ENCODE measurements at places on chromosomes 5 and 9.

DNA sequence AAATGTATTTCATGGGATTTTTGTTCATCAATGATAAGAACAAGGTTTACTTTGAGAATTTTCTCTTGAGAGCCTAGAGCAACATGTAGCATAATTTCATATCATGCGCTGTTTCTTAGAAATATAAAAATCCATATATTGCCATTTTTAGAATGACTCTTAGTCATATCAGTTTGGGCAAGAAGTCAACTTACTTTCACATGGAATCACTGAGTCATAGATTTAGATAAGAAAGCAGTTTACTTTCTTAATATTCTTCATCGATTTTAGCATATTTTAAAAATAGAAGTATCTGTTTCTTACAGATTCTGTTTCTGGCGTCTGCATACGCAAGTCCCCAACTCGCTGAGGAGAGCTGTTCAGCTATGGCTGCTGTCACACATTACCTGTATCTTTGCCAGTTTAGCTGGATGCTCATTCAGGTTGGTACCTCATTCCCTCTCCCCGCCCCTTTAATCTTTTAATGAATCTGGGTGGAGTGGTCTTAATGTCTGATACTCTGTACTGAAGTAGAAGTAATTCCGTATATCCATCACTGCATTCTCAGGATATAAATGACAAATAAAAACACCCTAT lies 406.6 kb downstream of the ADGRV1 start:
- DNase-seq: no peak

DNA sequence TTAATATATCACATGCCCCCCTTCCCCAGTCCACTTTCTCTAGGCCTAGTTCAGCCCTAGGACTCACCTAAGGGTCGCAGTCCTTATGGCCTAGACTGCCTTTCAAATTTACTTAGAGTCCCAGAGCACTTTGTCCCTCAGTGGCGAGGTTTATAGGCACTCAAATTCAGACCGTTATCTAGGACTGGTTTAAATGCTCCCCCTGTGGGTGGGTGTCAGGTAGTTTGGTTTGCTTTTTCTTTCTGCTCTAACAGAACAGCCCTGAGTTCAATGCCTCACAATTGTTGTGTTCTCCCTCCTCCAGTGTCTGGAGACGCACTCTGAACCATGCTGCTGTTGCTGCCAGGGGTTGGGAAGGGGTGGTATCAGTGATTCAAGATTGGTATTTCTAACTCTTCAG lies 317.1 kb downstream of the MAT2B start:
- no peak for DNase-seq

DNA sequence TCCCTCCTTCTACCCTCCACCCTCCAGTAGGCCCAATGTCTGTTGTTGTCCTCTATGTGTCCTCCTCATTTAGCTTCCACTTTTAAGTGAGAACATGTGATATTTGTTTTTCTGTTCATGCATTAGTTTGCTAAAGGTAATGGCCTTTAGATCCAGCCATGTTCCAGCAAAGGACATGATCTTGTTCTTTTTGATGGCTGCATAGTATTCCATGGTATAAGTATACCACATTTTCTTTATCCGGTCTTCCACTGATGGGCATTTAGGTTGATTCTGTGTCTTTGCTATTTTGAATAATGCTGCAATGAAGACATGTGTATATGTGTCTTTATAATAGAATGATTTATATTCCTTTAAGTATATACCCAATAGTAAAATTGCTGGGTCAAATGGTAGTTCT lies 232.5 kb upstream of the PRR16 start:
- no peak for DNase-seq

GRCh38 chr5:138832218-138832617 lies 42.9 kb downstream of the LRRTM2 start:
- DNase-seq: no peak

DNA sequence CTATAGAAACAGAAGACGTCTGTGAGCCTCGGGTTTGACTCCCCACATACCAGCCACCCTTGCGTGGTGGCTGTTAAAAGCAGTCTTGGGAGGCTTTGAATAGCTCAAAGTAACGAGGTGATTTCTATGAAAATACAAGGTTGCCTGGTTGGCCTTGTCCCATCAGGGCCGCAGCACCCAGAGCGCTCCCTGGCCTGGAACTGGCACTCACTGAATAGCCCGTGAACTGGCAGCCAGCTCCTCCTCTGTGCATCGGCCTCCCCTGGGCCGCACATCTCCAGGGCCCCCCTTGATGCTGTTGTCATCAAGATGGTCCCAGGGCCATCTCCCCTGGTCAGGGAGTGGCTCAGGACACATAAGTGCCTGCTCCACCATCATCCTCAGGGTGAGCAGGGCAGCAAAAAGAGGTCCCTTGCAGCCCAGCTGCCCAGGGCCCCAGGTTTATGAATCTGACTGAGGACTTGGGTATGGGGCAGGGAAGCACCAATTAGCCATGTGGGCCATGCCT lies 144.6 kb upstream of the PPP1R26 start:
- no peak for DNase-seq

DNA sequence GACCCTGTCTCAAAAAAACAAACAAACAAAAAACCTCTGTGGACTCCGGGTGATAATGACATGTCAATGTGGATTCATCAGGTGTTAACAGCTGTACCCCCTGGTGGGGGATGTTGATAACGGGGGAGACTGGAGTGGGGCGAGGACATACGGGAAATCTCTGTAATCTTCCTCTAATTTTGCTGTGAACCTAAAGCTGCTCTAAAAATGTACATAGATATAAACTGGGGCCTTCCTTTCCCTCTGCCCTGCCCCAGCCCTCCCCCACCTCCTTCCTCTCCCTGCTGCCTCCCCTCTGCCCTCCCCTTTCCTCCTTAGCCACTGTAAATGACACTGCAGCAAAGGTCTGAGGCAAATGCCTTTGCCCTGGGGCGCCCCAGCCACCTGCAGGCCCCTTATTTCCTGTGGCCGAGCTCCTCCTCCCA lies 1.4 kb upstream of the CEL start:
- no peak for DNase-seq

DNA sequence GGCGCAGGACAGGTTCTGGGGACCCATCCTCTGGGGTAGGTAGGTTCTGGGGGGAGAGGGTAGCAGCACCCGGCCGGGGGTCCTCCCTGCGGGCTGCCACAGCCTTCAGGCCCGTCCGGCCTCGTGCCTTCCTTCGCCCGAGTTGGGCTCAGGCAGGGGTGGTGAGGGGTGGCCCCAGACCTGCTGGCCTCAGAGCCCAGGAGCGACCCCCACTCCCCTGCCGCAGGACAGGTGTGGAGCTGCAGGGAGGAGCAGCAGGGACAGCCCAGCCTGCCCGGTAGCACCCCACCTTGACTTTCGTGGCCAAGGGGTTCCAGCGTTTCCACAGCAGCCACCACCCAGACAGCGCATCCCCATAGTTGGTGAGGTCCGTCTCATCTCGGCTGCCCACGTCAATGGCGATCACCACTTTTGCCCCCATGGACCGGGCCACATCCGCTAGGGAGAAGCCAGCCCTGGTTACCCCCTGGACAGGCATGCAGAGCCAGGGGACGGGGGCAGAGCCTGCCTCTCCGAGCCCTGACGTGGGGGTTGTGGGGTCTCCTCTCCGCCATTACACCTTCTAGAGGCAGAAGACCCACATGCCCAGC lies 3.4 kb upstream of the NSMF start:
- no peak for DNase-seq

DNA sequence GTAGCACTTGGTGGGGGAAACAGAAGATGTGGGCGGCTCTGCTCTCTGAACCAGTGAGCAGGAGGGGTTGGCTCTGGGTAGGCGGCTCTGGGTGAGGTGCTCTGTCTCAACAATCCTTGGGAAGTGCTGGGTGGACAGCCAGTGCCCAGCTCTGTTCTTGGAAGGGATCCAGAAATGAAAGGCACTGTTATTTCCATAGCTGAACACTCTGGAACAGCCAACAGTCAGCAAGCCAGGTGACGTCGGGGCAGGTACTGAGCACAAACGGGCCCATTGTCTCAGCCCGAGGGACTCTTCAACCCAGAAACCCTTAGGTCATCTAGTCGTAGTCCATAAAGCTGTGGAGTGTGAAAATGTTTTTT lies 36.3 kb downstream of the OLFM1 start:
- no peak for DNase-seq

DNA sequence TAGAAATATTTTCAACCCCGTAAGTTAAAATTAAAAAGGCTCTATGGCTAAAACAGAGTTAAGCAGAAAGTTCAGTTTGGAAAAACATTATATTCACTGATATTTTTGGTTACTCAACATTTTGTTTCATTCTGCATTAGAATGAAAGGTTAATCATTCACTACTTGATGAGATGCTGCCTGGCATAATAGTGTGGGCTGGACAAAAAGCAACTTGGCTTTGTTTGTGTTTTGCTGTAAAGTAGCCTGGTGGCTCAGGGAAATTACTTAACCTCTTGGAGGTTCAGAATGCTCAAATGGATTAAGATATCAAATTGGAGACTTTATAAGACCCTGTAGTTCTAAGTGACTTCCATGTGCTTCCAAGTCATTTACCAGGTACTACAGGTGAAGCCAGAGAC lies 367.4 kb upstream of the TRPC7 start:
- DNase-seq: no peak

GRCh38 chr5:124619121-124619520 lies 127.3 kb downstream of the ZNF608 start:
- no peak for DNase-seq
